Occipital lobe (tissue), 3 donors: ENCODE measurements at places on chromosomes 3 and 15. TPM values are rescaled to one million over a fixed set of nuclear protein-coding genes. Genes with fewer than 3 reads are reported as not detected.

GRCh38 chr15:63363292-63363691 is 18.4 kb downstream of the CA12 start:
- DNase-seq = no peak

Gene MNS1
- total RNA-seq = 1.9 TPM

Gene TMA7
- total RNA-seq = 61.3 TPM

- no peak for DNase-seq
Observed at GRCh38 chr3:197197334-197197733, 101.1 kb downstream of the DLG1 start.

Gene CYP8B1
- not detected for total RNA-seq

DNA sequence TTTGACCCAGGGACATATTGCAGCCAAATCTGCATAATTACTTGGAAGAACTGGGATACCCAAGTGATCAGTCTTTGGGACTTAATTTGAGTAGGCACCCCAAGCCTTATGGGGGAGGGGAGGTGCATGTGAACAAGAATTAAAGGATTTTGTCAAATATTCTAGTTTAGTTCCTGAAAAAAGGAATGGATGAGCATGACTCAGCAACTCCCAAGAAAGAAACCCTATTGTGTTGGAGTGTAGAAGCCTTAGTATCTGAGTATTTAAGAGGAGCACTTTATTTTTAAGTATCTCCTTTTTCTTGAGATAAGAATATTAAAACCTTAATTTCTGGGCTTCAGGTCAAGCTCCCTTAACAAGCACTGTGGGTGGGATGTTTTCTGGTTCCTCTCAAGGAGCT is 222.4 kb downstream of the CD47 start:
- DNase-seq = no peak

- no peak for DNase-seq
Observed at GRCh38 chr3:66182246-66182645, 38.6 kb upstream of the SLC25A26 start.

- DNase-seq = peak; percentile 78
Observed at GRCh38 chr15:45118131-45118588, 4.0 kb downstream of the DUOXA2 start.

Gene STIMATE
- total RNA-seq = 9.2 TPM

- no peak for DNase-seq
Observed at GRCh38 chr3:75338342-75338741, 325.8 kb upstream of the FRG2C start.

DNA sequence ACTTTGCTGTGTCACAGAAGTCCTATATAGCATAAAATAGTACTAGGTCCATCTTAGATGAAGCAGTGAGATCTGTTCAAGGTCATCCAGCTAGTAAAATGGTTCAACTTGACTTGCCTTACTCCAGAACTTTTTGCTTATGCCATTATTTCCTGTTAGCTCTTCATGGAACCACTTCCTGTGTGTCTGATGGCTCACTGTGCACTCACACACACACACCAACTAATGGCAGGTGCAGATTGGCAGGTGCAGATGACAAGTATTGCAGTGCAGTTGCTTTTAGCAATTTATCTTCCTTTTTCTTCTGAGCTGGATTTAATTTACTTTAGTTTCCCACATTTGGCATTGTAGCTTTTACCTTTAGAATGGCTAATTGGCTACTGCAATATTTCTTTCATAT is 29.8 kb downstream of the GOLGA8S start:
- no peak for DNase-seq

Gene LEKR1
- total RNA-seq = 0.78 TPM

DNA sequence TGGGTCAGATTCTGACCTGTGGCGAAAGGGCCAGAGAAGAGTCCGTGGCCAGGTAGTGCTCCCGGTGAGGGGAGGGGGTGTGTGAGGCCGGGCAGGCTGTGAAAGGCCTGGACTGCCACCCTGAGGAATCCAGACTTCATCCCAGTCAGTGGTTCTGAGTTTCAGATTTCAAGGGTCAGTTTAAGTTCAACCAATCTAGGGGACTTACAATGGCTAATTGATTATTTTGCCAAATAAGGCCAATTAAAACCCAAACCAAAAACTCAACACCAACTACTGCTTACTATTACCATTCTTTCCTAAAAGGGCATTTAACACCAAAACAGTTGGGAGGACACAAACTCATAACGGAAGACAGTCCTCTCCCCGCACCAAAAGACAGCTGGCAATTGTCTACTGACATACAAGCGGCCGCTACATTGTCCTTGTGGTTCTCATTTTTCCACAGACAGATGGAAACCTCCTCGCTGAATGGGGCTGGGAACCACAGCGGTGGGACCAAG is 30.5 kb downstream of the TMEM44 start:
- DNase-seq = no peak
